Right kidney (tissue), 9 donors: ENCODE measurements at places on chromosomes 12 and 14.

DNA sequence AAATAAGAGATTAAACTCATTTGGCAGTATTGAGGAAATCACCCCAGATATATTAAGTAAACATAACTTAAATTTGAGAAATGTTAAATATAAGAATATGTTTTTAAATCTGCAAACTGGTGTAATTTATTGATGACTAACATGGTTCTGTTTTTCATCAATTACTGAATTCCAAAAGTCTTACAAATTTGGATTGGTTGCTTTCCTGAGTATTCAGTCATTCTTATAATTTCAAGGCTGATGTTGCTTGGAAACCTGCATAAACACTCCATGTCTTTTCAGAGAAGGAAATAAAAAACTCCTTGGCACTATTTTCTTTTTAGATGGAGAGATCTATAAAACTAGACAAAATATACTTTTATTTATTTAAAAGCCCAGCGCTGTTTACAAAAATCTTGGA lies 71.7 kb downstream of the NOVA1 start:
- no peak for DNase-seq

- no peak for DNase-seq
Measured at GRCh38 chr12:75923964-75924666, 107.5 kb downstream of the PHLDA1 start.

DNA sequence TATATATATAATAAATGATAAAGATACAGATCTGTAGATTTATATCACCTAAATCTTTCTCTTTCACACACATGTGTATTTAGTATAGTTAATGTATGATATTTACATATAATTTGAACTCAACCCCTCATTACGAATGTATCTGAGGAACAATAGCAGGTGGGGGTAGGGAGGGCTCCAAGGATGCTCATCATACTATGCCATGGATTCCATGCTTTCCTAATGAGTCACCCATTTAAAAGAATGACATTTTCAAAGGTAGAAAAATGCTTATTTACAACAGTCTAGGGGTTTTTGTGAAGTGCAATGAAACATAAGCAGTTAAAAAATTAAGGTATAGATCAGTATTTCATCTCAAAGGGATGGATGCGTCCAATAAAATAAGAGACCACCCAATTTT lies 181.6 kb downstream of the SOX5 start:
- DNase-seq: no peak

GRCh38 chr14:96416292-96416691 lies 24.4 kb downstream of the AK7 start:
- no peak for DNase-seq

- DNase-seq: no peak
Measured at GRCh38 chr14:30020687-30021086, 93.0 kb upstream of the PRKD1 start.

- DNase-seq: no peak
Measured at GRCh38 chr14:94857950-94858349, 88.0 kb upstream of the GSC start.
